ENCODE measurements at places on chromosomes 6 and 20.

DNA sequence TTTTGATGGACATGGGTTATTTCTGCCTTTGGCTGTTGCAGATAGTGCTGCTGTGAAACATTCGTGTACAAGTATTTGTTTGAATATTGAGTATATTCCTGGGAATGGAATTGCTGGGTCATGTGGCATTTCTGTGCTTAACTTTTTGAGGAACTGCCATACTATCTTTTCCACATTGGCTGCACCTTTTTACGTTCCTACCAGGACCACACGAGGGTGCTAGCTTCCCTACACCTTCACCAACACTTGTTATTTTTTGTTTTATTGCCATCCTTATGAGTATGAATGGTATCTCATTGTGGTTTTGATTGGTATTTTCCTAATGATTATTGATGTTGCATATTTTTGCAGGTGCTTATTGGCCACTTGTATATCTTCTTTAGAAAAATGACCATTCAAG is 47.8 kb upstream of the PLCG1 start:
- no peak for DNase-seq

DNA sequence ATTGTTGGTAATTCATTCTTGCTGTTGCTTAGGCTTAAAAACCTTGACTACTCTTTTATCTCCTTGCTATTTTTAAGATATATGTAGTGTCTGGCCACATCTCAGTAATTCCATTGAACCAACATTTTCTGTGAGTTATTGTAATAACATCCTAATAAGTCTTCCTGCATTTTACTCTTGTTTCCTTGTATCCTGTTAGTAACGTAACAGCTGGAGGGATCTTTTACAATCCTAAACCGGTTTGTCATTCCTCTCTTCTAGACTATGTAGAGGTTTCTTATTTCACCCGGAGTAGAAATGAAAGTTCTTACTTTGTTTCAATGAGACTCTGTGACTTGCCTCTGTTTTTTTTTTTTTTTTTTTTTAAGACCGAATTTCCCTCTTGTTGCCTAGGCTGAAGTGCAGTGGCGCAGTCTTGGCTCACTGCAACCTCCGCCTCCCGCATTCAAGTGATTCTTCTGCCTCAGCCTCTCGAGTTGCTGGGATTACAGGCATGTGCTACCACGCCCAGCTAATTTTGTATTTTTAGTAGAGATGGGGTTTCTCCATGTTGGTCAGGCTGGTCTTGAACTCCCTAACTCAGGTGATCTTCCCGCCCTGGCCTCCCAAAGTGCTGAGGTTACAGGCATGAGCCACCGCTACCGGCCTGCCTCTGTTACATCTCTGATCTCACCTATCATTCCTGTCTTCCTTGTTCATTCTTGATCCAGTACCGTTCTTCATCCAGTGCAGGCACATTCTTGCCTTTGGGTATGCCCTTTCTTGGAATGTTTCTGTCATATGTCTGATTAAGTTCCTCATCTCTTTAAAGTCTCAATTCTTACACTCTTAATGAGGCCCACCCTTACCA is 44.7 kb downstream of the NCOA3 start:
- no peak for DNase-seq

DNA sequence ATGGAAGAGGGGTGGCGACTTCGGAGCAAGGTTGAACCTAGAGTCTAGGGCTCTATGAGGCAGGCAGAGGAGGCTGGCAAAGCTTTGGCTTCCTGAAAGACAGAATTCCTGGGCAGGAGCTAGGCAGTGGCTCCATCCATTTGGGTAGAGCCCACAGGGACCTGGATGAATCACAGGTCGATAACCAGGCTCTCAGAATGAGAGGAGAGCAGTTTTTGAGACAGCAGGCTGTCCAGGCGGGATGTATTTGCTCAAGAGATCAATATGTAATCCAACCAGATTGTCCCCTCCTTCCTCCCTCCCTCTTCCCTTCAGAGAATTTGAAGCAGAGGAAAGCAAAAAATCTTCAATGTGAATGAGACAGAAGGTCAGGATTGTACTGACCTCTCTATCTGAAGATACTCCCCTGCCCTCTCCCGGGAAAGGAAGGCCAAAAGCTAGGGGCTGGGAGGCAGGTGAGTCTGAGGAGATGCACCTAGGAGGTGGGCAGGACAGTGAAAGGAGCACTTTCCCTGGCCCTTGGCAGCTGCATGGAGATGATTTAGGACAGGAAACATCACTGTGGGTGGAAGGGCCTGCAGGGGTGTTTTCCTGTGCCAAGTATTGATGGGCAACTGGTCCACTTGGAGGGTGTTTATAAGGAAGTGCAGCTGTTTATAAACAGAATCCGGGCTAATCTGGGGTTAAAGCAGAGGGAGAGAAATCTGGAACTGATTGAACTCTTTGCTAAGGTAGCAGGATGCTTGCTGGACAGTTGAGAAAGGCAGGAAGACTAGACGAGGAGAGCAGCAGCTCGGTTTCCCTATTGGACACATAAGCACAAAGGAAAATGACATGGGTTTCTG is 212.4 kb upstream of the LRFN2 start:
- no peak for DNase-seq

GRCh38 chr6:168929871-168930450 is 323.7 kb downstream of the THBS2 start:
- no peak for DNase-seq

- no peak for DNase-seq
Observed at GRCh38 chr20:48728042-48728825, 99.6 kb downstream of the PREX1 start.

DNA sequence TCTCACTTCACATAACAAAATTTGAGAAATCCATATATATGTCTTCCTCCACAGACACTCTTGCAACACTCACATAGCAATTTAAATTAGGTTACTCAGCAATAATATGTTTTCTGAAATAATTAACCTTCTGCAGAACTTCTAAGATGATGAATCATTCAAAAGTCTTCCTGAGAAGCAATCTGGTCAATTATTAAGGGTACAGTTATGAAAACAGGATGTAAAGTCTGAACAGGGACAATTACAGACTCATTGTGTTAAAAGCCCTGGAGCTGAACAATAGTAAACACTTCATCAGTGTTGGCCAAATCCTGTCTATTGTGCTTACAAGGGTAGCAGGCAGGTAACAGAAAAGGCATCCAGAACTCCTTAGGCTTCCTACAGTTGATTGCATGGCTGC is 75.4 kb downstream of the FILIP1 start:
- DNase-seq: no peak

GRCh38 chr6:125149256-125150144 is 4.1 kb upstream of the TPD52L1 start:
- DNase-seq: no peak
